ENCODE measurements at places on chromosomes 16 and 17.
A peak's percentile ranks its signal among the peaks of the same experiment; 100 is the strongest.

- DNase-seq = no peak
These were observed 2.1 kb upstream of the ESRP2 start for GRCh38 chr16:68238029-68238345.

GRCh38 chr16:1356061-1356900 lies 4.5 kb downstream of the GNPTG start:
- no peak for DNase-seq

DNA sequence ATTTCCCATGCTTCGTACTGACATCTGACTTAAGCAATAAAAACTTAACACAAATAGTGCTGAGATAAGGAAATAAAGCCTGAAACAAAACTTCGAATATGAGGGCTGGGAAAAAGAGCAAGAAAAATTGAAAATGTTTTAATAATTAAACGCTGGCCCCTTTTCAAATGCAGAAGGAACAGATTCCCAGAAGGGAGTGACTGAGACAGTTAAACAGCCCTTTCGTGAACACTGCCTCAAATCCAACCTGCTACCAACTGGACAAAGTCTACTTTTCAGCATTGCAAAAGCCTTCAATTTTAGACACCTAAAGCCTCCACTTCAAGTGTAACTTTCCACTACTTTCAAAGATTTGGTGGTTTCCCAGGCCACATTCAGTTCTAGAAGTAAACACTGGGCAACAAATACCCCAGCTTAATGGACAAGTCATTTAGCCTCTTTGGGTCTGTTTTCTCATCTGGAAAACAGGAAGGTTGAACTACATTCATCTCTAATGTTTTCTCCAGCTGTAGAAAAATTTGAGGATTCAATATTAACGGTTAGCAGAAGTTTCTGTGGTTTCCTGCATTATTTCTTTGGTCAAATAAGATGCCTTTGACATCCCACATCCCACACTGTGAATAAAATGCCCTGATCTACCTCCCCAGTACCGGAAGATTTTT lies 11.8 kb downstream of the RFFL start:
- peak; percentile 12 for DNase-seq

GRCh38 chr16:31274831-31275816 lies 15.3 kb downstream of the ITGAM start:
- DNase-seq = no peak

DNA sequence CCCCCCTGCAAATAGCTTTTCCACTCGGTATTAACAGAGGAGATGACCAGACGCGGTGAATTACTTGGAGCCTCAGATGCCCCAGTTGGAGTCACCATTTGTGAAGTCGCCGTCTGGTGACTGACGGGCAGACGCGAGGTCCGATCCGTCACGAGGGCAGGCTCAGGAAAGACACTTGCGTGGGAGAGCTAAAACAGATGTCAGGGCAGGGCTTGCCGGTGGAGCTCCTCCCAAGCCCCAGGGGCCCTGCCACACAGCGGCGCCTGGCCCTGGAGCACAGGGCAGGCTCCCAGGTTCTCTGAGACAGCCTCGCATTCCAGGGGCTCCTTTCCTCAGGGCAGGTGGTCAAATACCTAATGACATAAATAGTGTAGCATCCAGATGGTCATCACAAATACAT lies 348.3 kb downstream of the C16orf95 start:
- DNase-seq = no peak

GRCh38 chr17:41322094-41322902 lies 6.8 kb upstream of the KRTAP17-1 start:
- DNase-seq = no peak

DNA sequence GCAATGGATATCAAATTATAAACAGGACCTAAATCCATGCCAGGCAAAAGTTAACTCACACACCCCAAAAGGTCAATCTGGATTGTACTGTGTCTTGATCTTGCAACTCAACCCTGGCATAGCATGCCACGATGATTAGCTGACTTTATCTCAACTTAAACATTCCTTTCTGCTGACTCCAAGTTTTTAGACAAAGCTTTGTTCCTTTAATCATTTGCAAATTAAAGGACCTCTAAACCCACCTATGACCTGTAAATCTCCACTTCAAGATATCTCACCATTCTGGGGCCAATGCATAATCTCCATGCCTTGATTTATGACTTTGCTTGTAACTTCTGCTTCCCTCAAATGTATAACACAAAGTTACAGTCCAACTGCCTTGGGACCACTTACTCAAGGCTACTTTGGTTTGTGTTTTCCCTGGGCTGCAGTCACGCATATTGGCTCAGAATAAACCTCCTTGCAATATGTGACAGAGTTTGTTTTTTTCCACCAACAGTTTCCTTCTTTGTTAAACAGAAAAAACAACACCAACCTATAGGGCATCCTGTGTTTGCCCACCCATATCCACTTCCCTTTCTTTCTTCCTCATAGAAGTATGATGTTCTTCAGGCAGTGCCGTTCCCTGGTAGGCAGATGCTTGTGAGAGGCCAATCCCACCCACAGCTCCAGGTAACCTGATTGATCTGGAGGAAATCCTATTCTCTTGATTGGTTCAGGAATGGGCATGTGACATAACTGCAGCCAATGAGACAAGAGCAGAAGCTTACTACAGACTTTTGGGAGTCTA lies 390.6 kb upstream of the ERCC4 start:
- no peak for DNase-seq

GRCh38 chr16:21611198-21611555 lies 11.8 kb downstream of the METTL9 start:
- no peak for DNase-seq

DNA sequence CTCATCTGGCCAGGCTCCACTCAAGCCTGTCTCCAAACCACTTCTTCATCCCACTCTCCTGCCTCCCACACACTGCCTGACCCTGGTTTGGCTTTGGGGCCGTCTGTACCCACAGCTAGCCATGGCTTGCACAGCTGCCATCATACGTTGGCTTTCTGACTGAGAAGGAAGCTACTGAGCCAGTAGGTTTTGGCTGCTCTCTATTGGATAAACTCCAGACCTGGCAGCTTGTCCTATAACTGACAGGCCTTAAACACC lies 3.9 kb downstream of the MIF4GD start:
- DNase-seq = no peak

GRCh38 chr17:53837131-53837530 lies 14.4 kb downstream of the KIF2B start:
- no peak for DNase-seq

DNA sequence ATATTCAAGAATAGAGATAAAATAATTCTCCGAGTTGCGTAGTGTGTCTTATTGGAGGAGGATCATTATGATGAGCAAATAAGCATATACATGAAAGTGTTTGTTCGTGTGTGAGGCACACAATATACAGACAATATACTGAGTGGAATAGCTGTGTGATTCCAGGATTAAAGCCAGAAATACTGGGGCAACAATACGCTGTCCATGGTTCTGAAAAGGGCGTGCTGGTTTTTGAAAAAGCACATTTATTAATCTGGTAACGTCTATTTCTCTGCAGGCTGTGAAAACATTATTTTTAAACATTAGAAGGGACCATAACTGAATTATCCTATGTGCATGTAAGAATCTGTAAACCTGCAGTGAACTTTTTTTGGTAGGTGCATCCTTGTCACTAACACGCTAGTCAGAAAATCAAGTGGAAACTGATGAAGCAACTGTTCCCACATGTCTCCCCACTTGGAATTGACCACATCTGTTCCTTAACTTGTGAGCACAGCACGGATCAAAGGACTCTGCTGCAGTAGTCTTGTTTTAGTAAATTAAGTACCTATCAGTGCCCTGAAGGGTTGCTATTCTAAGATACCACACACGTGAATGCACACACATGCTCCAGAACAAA lies 346.0 kb downstream of the GRIN2A start:
- DNase-seq = no peak

- no peak for DNase-seq
These were observed 213.8 kb upstream of the NLRP1 start for GRCh38 chr17:5798094-5798493.

DNA sequence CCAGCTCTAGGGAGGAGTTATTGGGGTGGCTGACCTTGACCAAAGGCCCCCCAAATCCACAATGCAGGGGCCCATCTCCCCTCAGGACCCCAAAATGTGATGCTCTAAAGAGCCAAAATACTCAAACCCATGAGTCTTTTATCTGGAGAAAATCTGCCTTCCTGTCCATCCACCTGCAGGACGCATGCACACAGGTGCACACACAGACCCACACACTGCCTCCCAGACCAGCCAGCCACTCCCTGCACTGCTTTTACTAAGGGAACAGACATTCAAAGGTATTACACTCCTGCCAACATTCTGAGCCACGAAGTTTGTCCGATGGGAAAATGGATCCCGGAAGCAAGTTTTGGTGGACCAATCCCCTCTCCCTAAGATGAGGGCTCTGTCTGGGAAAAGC lies 76.1 kb upstream of the CDH5 start:
- no peak for DNase-seq

DNA sequence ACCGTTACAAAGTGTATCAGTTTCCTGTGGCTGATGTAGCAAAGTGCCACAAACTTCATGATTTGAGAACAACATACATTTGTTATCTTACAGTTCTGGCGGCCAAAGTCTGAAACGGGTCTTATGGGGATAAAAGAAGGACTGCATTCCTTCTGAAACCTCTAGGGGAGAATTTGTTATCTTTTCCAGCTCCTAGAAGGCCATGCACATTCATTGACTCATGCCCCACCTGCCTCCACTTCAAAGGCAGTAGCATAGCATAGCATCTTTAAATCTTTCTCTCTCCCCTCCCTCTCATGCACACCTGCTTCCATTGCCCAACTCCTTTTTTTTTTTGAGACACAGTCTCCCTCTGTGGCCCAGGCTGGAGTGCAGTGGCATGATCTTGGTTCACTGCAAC lies 190.7 kb upstream of the DYNLRB2 start:
- DNase-seq = no peak

DNA sequence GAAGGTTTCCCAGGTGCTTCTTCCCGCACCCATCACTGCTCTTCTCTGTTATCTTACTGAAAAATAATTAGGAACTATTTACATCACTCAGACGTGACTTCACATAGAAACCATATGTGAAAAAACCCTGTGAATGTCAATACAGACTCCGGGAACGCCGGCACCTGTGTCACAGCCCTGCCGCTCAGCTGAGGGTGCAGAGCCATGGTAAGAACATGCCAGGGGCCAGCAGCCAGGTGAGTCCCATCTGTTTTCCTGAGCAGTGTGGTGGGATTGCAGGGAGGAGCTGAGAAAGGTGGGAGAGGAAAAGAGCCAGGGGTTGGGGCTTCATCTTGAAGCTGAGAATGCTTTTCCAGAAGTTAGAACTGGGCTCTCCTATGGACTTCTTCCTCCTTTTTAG lies 13.7 kb downstream of the FOXF1 start:
- no peak for DNase-seq

GRCh38 chr16:88057656-88058055 lies 106.4 kb downstream of the BANP start:
- no peak for DNase-seq

GRCh38 chr17:73317513-73318426 lies 6.0 kb upstream of the CDC42EP4 start:
- DNase-seq = no peak

DNA sequence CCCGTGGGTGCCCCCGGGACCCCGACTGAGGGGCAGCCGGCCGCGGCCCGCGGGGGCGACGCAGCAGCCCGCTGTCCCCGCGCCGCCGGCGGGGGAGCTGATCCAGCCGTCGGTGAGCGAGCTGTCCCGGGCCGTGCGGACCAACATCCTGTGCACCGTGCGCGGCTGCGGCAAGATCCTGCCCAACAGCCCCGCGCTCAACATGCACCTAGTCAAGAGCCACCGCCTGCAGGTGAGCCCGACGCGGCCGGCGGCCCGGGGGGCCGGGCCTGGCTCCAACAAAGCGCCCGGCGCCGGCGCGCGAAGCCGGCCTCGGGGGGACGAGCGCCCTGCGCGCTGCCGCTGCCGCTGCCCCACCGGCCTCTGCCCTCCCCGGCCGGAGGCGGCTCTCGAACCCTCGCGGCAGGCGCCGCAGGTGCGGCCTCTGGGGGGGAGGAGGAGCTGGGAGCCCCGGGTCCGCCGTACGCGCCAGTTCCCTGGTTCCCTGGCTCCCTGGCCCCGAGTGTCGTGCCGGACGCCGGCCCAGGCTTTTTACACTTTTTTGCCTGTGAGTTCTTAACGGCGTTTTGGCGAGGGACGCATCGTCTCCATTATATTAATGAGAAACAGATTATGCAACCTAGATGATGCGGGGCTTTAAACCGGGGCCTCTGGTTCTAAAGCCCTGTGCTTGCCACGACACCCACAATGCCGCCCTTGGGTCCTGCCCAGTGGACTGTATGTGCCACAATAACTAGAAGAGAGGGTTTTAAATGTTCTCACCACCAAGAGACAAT lies 521 bp downstream of the ATMIN start:
- DNase-seq = no peak

- DNase-seq = no peak
These were observed 215.3 kb upstream of the KIF2B start for GRCh38 chr17:53607475-53607874.

DNA sequence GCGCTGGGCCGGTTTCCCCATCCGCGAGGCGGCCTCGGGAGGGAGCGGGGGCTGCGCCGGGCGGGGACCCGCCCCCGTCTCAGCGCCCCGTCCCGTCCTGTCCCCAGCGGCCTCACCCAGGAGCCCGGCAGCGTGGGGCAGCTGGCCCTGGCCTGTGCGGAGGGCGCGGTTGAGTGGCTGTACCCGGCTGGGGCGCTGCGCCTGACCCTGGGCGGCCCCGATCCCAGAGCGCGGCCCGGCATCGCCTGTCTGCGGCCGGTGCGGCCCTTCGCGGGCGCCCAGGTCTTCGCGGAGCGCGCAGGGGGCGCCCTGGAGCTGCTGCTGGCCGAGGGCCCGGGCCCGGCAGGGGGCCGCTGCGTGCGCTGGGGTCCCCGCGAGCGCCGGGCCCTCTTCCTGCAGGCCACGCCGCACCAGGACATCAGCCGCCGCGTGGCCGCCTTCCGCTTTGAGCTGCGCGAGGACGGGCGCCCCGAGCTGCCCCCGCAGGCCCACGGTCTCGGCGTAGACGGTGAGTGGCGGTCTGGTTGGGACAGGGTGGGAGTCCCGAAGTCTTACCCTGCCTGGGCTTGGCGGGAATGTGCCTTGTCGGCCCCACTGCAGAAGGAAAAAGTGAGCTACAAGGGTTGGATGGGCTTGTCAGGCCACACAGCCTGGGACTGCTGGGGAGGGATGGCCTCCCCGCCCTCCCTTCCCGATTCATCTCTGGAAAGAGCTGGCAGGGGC lies 720 bp downstream of the METRN start:
- no peak for DNase-seq

GRCh38 chr17:63196772-63197335 lies 230.8 kb downstream of the TANC2 start:
- no peak for DNase-seq

DNA sequence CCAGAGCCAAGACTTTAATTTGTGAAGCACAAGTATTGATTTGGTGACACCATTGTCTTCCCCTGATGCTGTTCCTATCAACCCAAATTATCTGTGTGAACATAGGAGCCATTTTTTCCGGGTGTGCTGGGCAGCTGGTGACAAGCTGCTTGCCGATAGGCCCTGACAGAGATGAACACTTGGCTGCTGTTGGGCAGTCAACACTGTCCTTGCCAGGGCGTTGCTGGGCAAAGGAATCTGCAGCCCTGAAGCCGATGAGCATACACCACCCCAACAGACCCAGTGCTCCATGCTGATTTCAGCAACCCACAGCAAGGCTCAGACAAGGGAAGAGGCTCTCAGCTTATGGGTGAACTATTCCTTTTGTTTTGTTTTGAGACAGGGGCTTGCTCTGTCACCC lies 105.4 kb downstream of the YPEL2 start:
- DNase-seq = no peak
